ENCODE measurements at places on chromosomes 16 and 17.
A peak's percentile ranks its signal among the peaks of the same experiment; 100 is the strongest.

- peak; percentile 71 for DNase-seq
Observed at GRCh38 chr17:35390663-35391062, 17.2 kb upstream of the SLFN11 start.

DNA sequence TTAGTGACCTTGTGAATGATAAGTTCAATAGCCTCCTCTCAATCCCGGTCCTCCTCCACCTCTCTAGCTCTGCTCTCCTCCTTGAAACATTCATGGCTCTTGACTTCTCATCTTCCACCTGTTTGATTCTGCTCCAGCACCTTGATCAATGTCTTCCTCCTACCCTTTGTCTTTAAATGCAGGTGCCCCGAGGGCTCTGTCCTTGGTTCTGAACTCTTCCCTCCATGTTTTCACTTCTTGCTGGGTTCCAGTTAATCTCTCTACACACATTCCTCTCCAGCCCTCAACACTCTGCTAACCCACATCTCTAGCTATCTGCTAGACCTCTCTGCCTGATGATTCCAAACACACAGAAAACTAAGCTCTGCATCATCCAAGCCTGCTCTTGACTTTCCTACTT lies 13.4 kb downstream of the CD300E start:
- DNase-seq, result no peak

DNA sequence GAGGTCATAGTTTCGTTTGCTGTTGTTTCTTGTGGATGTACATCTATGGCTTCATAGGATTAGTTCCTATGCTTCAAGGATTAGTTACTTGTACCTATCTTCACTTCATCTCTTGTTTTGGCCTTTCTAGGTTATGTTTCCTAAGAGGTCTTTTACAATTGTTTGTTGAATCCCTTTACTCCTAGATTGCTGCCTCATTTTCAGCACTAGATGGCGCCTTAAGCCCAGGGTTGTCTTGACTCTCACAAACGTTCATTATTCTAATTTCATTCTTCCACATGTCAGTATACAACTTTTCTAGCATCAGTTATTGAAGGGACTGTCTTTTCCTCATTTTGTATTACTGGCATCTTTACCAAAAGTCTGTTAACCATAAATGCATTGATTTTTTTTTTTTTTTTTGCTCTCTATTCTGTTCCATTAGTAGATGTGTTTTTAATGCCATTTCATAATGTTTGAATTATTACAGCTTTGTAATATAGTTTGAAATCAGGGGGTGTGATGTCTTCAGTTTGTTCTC lies 45.0 kb upstream of the NACA2 start:
- peak; percentile 69 for DNase-seq

GRCh38 chr17:66893382-66893781 lies 58.5 kb downstream of the CACNG5 start:
- no peak for DNase-seq

- no peak for DNase-seq
Observed at GRCh38 chr17:79116575-79117368, 42.1 kb downstream of the ENGASE start.

- peak; percentile 72 for DNase-seq
Observed at GRCh38 chr17:4004517-4005295, 40.5 kb upstream of the ATP2A3 start.

GRCh38 chr17:48388955-48389743 lies 40.9 kb downstream of the SKAP1 start:
- DNase-seq, result no peak

- DNase-seq, result no peak
Observed at GRCh38 chr16:54443839-54444238, 157.3 kb upstream of the IRX3 start.

GRCh38 chr16:68993885-68994284 lies 111.6 kb upstream of the HAS3 start:
- no peak for DNase-seq

DNA sequence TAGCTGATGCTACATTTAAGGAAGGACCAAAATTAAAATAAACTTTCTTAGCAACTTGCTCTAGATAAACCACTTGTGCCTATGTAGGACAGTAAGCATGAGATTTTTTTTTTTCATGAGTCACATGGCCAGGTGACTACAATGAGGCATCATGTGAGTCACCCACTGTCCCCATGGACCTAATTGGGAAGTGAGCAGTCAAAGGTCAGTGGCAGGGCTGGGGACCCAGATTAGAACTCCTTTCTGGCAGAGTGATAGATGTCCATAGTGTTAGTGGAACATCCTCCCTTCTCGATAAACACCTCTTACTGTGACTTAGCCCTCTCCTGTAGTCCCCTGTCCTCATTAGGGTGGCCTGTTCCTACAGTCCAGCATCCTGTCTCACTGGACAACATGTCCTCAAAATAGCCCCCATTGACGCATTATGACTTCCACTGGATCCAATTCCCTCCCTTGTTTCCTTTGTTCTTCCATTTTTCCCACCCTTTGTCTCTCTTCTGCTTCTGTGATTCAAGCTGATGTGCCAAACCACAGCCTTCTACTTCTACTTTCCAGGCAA lies 12.4 kb downstream of the ITGB3 start:
- DNase-seq, result peak; percentile 69

GRCh38 chr17:20009302-20010098 lies at the start of gene SPECC1:
Gene SPECC1 (plus strand): TSS chr17:20009359. CDS start chr17:20096652, 87,293 bp downstream.
- peak; percentile 88 for DNase-seq

DNA sequence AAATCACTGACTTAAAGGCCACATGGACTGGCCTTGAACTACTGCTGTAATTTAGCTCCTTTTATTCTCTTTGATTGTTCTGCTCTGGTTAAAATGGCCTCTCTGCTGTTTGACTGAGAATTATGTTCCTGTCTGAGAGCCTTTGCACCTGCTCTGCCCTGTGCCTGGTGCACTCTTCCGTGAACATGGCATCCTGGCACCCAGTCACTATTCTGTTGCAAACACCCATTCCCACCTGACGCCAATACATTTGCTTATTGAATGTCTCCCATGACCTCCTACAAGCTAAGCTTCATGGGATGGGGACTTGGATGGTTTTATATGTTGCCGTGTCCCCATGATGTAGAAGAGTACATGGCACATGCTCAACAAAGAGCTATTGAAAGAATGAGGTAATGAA lies 20.1 kb downstream of the HSD17B2 start:
- DNase-seq, result no peak

- DNase-seq, result no peak
Observed at GRCh38 chr16:46731691-46732555, 16.2 kb downstream of the MYLK3 start.

- no peak for DNase-seq
Observed at GRCh38 chr16:1494129-1494640, 1.0 kb downstream of the TELO2 start.

- DNase-seq, result peak; percentile 16
Observed at GRCh38 chr17:36550491-36551417, 6.0 kb downstream of the GGNBP2 start.

- DNase-seq, result peak; percentile 47
Observed at GRCh38 chr16:75038036-75038858, 39.4 kb downstream of the ZNRF1 start.

GRCh38 chr17:80265205-80266068 lies 4.8 kb downstream of the RNF213 start:
- no peak for DNase-seq

GRCh38 chr16:90057738-90058173 lies 19.4 kb downstream of the PRDM7 start:
- DNase-seq, result peak; percentile 70

DNA sequence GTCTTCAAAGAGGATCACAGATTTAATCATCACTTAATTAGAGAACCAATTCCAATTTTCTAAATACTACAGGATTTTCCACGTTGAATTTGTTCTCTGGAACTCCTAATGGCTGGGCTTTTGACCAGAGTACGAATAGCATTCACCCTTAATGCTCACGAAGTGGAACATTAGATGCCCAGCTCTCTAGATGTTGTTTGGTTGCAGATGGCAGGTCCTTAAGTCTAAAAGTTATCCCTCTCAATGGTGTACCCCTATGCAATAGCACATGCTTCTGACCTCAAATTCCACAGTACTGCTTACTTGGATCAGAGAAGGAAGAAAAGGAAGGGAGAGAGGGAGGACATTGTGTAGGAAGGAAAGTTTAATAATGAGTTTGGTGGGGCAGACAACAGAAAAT lies 8.6 kb upstream of the NACA2 start:
- DNase-seq, result no peak

- DNase-seq, result no peak
Observed at GRCh38 chr17:54899721-54900456, 763 bp upstream of the TOM1L1 start.

DNA sequence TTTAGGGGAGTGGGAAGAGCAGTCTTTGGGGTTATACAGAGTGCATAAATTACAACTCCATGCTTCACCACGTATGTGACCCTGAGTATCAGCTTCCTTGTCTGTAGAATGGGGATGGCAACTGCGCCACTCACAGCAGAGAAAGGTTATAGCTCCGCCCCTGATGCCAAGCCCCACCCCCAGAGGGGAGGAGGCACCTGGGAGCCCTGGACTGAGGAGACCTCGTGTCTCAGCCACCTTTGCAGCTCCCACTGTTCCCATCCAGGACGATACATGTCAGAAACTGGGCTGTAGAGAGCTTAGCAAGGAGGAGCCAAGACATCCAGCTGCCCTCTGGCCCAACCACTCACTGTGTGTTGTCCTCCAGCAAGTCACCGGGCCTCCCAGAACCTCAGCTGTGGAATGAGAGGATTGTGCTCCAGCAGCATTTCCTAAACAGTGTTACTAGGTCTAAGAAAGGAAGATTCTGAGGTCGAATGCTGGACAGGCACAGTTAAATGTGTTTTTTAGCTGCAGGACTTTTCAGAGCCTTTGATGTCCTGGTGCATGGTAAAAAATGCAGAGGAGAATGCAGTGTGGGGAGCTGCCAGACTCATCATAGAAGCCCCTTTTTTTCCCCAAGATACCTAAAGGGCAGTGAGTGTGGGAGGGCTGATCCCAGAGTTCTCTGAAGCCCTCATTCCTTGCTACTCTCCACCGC lies 49.4 kb downstream of the BEAN1 start:
- no peak for DNase-seq

- no peak for DNase-seq
Observed at GRCh38 chr16:35208001-35208935, 1748.9 kb downstream of the TP53TG3F start.

- DNase-seq, result no peak
Observed at GRCh38 chr17:9148905-9149525, 127.7 kb downstream of the NTN1 start.

All from suppressor macrophage treated with lipopolysaccharide for 4 hours (primary cell).